ENCODE measurements at places on chromosomes 3 and 15.

- DNase-seq, result no peak
Measured at GRCh38 chr15:36278219-36278618, 301.2 kb upstream of the CDIN1 start.

GRCh38 chr3:160837394-160837980 lies 81.5 kb downstream of the PPM1L start:
- no peak for DNase-seq

DNA sequence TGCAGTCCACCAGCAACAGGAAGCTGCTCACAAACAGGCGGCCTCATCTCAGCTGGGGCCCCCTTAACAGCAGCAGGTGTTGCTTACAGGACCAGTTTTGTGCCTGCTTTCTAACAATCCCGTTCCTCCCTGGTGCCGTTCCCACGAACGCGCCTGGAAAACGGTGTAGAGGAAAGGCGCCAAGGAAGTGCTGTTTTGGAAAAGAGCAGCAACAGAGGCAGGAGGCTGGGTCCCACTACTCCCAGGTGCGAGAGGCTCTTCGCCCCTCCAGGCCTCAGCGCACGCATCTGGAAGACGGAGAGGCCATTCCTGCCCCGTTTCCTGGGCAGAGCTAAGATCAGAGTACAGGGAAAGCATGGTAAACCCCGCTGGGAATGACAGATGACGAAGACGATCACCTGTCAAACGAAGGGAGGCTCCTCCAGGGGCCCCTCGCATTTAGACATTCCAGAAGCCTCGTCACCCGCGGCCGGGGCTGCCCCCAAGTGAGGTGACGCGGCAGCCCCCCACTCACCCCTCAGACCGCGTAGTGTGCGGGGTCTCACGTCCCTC lies 603 bp downstream of the SCAPER start:
- DNase-seq, result no peak

GRCh38 chr3:119310071-119310470 lies 15.9 kb downstream of the ARHGAP31 start:
- DNase-seq, result no peak

- no peak for DNase-seq
Measured at GRCh38 chr15:99433026-99433756, 132.6 kb upstream of the MEF2A start.

- DNase-seq, result no peak
Measured at GRCh38 chr15:37223089-37223488, 122.7 kb upstream of the MEIS2 start.

DNA sequence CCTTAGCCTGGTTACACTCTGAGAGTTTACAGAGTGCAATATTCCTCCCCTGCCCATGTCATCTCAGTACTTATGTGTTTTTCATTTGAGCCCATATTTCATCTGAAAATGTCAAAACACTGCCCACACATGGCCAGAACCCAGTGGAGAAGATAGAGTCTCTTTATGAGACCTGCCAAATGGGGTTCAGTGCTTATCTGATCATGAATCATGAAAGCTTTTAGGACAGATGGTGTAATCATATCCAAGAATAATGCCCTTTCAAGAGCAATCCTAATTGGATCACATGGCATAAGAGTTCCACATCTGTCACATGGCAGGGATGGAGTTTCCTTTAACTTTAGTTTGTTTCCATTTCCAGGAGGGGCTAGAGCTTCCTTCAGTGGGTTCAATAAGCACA lies 77.2 kb upstream of the AGBL1 start:
- no peak for DNase-seq

DNA sequence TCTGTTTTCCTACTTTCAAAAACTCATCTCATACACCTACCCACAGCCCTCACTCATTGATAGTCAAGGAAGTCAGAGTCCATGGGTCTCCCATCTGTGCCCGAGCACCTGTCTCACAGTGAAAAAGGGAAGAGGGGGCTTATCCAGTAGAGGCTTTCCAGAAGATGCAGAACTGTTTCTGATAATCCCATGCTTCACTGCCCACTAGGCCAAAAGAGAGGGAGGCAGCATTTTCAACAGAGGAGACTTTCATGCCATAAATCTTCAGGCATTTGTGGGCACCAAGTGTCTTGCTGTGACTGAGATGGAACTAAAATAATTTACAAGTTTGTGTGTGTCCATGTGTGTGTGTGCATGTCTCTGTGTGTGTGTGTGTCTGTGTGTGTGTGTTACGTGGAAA lies 117.9 kb upstream of the PHLDB2 start:
- DNase-seq, result no peak

- no peak for DNase-seq
Measured at GRCh38 chr3:134542287-134542958, 56.6 kb downstream of the CEP63 start.

DNA sequence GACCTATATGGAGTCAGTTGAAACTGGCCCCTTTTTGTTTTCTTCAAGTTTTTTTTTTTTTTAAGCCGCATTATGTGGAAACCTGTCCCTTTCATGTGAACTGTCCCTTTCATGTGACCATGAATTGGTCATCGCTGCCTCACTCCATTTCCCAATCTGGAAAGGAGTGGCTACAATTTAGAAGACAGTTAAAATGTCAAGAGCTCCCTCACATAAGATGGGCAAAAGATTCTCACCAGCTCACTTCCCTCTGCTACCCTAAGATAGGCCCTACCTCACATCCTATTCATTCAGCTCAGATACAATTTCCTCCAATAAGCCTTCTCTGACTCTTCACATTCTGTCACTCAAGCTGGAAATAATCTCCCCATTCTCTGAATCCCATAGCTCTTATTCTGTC lies 111.3 kb upstream of the BCL6 start:
- no peak for DNase-seq

GRCh38 chr3:17554078-17554477 lies 188.4 kb downstream of the TBC1D5 start:
- DNase-seq, result no peak

DNA sequence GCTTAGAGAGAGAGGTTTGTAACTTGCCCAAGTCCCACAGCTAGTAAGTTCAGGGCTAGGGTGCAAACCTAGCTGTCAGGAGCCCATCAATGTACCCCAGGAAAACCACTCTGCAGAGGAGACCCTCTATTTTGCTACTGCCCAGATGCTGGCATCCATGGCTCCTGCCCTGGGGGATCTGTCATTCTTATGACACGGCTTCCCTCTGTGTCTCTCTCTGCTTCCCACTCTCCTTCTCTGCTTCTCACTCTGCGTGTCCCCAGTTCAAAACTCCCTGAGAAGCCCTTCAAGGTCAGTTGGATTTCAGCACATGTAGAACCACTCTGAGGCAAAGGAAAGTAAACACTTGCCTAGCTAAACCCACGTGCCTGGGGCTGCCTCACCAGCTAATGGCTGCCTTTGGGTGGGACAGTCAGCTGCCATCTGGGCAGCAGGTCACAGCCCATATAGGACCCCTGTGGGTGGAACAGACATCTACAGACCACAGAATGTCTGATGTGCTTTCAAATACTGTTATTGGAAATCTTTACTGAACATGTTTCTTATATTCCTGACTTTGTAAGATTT lies 29.4 kb upstream of the SLCO2A1 start:
- DNase-seq, result no peak

DNA sequence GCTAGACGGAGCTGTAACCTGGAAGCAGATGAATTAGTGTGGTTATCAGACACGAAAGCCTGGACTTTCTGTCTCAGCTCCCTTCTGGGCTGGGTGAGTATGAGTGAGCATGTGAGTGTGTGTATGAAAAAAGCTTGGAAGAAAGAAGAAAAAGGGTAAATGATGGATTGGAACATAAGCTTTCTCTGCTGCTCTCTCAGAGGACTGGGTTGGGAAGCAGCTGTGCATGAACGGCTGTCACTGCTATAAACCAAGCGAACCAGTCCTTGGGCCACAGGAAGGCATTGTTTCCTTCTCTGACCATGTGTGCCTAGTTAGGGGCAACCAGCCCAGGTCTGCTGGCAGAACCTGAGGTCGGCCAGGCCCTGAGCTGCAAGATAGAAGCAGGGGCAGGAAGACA lies 37.0 kb downstream of the UMPS start:
- no peak for DNase-seq

GRCh38 chr3:99504258-99504657 lies 134.1 kb upstream of the COL8A1 start:
- no peak for DNase-seq

DNA sequence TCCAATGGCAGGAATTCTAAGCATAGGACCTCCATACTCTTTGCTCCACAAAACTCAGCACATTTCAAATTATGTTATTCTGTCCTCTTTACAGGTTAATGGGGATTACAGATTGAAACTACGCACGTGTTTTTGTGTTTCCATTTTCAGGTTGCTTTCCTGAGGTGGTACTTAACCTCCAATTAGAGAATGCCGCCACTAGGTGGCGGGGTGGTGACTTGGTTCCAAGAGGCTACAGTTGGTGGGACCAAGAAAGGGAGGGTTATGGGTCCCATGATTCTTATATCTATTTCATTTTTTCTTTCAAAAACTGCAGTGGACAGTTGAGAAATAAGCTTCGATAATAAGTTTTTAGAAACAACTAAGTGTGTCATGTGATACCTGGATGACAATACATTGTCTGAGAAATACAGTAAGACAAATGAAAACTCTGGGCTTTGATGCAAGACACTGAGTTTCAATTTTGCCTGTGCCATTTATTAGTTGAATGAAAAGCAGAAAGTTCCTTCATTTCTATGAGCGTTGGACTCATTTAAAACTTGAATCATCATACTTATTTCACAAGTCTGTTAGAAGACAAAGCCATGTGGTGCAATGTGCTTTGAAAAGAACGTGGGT lies 539.0 kb downstream of the FGF12 start:
- no peak for DNase-seq

DNA sequence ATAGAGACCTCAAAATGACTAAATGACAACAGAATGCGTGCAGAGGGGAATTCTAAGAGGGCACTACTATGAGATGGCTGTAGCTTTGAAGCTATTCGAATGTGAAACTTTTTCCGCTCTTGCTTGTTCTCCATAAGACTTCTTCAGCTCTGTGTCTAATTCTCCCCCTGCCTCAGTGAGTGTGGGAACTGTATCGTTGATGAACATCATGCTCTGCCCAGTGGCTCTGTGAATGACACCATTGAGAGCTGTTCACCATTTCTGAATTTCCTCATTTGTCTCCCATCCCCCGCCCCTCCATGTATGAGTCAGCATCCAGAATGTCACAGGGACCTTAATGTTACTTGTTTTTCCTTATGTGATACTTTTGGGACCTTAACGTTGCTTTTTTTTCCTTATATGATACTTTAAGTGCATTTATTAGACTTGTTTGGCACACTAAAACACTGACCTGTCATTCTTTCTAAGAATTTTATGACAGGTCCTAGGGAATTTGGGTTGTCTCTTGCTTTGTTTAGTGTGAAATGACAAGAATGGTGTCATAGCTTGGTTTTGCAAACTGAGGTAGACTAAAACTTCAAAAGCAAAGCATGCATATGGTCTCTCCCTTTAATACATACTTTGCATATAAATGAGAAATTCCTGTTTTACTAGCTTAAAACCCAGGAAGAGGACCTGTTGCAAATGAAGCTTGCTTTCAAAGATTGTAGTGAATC lies 99.6 kb downstream of the FNDC3B start:
- DNase-seq, result no peak

- no peak for DNase-seq
Measured at GRCh38 chr15:83290236-83290635, 5.8 kb upstream of the BNC1 start.

- no peak for DNase-seq
Measured at GRCh38 chr15:101049856-101050622, 130.9 kb downstream of the LRRK1 start.

DNA sequence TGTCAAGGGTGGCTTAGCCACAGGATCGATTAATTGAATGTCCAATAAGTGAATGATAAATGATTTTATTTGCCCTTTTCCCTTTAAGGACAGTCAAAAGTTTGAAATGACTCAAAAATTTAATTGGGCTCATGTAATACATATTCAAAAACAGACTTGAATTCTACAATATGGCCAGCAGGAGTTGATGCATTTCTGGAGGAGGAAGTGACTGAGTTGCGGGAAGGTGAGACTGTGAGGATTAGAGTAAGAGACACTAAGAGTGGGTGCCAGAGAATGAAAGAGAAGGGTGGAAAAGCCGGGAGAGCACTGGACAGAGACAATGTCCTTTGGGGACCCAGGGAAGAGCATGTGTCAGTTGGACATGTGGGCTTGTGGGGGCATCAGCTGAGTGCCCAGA lies 83.3 kb downstream of the MCTP2 start:
- DNase-seq, result no peak

GRCh38 chr3:1600700-1601418 lies 497.8 kb upstream of the CNTN4 start:
- no peak for DNase-seq

DNA sequence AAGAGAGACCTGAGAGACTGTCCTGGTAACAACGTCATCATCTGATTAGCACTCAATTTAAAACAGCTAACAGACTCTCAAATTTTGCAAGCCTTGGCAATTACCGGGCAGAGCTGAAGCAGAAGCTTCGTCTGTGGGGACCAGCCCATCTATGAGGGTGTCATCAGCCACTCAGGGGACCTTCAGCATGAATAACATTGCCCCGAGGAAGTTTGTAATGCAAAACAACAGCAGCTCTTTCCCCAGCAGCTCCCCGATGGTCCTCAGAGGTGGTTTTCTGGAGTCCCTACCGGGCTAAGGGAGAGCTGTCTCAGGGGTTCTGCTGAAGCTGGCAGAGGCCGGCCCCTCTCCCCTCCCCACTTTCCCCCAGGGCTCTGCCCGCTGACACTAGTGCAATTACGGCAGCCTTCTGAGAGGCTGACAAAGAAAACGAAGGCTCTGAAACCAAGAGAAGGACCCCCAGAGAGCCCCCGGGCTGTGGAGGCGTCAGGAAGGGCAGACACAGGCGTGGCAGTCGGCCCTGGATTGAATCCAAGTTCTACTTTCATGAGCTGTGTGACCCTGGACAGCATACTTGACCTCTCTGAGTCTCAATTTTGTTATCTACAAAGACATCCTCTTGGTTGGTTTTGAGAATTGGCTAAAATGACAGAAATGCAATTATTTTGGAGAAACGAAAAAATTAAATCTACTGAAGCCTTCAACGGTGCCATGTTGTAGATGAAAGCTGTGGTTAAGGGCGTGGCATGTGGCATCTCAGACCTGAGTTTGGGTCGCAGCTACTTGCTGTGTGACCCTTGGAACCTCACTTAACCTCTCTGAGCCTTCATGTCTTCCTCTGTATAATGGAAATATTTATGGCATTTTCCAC lies 102.1 kb upstream of the TLE3 start:
- no peak for DNase-seq

- no peak for DNase-seq
Measured at GRCh38 chr3:37324850-37325321, 150.5 kb upstream of the LRRFIP2 start.

GRCh38 chr3:57958642-57959422 lies 49.4 kb upstream of the FLNB start:
- DNase-seq, result no peak

GRCh38 chr3:52313774-52314188 lies 2.3 kb upstream of the DNAH1 start:
- DNase-seq, result no peak

GRCh38 chr3:124117486-124117885 lies 125.6 kb upstream of the ROPN1 start:
- DNase-seq, result no peak

DNA sequence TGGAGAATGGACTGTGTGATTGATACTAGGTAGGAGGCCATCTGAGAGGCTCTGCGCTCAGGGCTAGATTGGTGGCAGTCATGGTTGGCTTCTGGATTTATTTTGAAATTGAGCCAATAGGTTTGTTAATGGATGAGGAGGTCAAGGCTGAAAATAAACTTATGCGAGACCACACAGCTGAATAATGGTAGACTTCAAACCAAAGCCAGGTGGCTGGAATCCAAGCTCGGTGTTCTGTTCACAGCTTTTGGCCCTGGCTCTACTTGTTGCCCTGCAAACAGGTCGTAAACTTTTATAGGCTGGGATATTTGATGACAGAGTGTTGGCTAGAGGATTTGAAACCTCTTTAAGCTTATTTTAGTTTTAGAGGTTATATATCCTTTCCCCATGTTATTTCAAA lies 160.4 kb downstream of the CHL1 start:
- DNase-seq, result no peak

GRCh38 chr15:90750186-90750585 lies 33.0 kb downstream of the BLM start:
- DNase-seq, result no peak

All from stimulated activated CD8-positive, alpha-beta memory T cell treated with anti-CD3 and anti-CD28 coated beads, Interleukin-7, amount 100 ng/mL, for 1 hour (primary cell).